ENCODE measurements at places on chromosomes 5 and 9.

DNA sequence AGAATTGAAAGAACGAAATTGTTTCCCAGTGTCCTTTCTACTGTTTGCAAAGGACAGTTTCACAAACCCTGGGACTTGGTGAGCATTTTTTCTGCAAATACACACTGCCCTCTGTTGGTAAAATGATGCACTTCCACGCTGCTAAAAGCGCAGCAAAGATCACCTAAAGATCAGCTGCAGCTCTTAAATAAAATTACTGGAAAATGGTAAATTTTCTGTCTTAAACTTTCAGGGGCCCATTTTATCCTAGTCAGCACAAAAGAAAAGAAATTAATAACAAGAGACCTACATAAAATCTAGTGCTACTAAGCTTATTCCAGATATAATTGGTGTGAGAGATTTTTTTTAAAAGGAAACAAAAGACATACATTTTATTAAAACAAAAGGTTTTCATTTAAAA, 566.0 kb downstream of the CAAP1 start:
- no peak for DNase-seq

- no peak for DNase-seq
Observed at GRCh38 chr9:91273853-91274552, 87.7 kb downstream of the AUH start.

DNA sequence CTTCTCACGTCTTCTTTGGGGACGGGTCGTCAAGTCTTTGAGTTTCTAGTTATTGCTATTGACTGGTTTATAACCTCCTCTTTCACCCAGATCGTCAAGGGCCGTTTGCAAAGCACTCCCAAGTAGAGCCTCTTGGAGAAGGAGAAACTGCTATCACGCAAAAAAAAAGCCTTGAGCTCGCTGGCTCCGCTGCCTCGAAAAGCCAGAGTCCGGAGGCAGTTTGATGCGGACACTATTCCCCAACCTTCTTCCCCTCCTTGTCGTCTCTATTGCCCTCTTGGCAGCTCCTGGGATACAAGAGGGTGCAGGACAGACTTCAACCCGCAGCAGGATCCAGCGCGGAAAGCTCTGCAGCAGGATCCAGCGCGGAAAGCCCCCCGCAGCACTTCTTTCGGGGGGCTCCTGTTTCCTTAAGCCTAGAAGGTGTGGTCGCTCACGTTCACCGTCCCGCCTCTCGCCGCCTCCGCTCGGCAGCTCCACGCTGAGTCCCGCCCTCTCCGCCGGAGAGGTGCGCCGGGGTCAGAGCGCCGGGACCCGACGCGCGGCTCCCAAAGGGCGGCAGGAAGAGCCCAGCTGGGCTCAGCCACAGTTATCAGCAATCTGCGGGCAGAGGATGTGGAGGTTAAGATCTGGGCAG, at the start of gene PCDHAC1:
Gene PCDHAC1 (plus strand): TSS at position 494 of the 637 bp plus-strand sequence. CDS start 594 bp downstream, outside the sequence.
- DNase-seq, result no peak

- DNase-seq, result no peak
Observed at GRCh38 chr9:124929464-124929863, 11.4 kb downstream of the GOLGA1 start.

DNA sequence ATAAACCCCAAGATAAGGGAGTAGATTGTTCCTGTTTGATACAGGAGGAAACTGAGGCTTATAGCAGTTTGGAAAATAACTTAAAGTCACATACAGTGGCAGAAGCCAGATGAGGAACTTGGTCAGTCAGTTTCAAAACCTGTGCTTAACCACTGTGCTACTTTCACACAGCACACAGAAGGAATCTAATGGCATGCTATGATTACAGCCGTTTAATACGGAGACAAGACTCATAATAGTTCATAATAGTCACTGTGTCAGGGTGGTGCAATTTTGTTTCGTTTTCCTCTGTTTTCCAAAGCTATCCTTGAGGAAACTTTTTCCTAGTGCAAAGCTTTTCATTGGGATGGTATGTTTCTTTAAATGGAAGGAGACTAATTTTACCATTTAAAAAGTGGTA, 112.3 kb downstream of the GCNT1 start:
- DNase-seq, result no peak

- no peak for DNase-seq
Observed at GRCh38 chr9:130952065-130952762, 13.2 kb upstream of the FIBCD1 start.
